ENCODE measurements at places on chromosomes 5 and 9.
A peak's percentile ranks its signal among the peaks of the same experiment; 100 is the strongest.

- peak; percentile 25 for DNase-seq
Measured at GRCh38 chr9:108477529-108478006, 378.2 kb downstream of the ACTL7B start.

- DNase-seq = no peak
Measured at GRCh38 chr9:108921200-108921599, 12.7 kb downstream of the ELP1 start.

GRCh38 chr9:127455324-127455992, 4.1 kb downstream of the LRSAM1 start:
- DNase-seq = no peak

DNA sequence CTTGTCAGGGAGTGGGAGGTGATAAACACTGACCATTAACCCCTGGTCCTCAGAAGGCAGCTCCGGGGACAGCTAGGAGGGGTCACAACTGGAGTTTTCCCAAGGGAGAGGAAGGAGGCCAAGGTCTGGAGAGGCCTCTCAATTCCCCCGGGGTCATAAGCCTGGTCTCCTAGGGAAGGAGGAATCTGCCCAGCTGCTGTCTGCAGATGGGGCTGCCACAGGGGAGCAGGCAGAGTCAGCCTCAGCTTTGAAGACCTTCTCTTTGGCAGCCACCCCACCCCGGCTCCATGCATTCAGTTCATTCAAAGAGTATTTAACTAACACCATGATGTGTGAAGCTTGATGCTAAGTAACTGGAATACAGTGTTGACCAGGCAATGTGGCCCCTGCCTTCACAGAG, 74.6 kb upstream of the HSPA9 start:
- DNase-seq = no peak

- no peak for DNase-seq
Measured at GRCh38 chr9:92725766-92726165, 38.9 kb downstream of the BICD2 start.

DNA sequence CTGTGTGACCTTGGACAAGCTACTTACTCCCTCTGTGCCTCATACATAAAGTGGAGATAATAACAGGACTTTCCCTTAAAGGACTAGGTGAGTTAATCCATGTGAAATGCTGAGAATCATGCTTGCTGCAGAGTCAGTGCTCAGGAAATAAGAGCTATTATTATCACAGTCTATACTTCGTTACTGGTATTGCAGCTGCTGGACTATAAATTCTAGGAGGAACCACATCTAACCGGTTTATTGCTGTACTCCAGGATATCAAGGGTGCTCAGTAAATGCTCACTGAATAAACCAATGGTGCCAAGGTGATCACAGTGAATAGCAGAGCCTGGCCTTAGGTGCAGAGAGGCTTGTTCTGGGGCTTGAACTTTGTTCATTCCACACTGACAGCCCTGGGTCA, 69.3 kb downstream of the HSPA4 start:
- DNase-seq = no peak

DNA sequence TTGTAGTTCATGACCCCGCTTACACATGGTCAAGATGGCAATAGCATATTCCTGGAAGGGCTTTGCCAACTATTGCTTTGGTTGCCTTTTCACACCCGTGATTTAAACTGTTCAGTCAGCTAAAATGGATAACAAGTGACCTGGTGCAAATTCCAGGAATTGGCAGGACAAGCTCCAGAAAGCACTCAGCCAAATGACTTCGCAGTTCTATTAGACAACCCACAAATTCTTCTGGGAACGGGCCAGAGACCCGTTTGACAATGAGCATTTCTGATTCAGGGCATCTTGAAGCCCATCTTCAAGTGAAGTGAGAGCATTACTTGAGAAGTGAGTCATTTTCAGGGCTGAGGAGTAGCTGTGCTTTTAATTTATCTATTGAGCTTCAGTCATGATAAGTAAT, 165.0 kb downstream of the DROSHA start:
- DNase-seq = no peak

- DNase-seq = no peak
Measured at GRCh38 chr5:170882345-170882744, 20.5 kb downstream of the RANBP17 start.

All from NCI-H1436 (cell line).